HEK293T (cell line): ENCODE measurements at places on chromosomes 16 and 17.

DNA sequence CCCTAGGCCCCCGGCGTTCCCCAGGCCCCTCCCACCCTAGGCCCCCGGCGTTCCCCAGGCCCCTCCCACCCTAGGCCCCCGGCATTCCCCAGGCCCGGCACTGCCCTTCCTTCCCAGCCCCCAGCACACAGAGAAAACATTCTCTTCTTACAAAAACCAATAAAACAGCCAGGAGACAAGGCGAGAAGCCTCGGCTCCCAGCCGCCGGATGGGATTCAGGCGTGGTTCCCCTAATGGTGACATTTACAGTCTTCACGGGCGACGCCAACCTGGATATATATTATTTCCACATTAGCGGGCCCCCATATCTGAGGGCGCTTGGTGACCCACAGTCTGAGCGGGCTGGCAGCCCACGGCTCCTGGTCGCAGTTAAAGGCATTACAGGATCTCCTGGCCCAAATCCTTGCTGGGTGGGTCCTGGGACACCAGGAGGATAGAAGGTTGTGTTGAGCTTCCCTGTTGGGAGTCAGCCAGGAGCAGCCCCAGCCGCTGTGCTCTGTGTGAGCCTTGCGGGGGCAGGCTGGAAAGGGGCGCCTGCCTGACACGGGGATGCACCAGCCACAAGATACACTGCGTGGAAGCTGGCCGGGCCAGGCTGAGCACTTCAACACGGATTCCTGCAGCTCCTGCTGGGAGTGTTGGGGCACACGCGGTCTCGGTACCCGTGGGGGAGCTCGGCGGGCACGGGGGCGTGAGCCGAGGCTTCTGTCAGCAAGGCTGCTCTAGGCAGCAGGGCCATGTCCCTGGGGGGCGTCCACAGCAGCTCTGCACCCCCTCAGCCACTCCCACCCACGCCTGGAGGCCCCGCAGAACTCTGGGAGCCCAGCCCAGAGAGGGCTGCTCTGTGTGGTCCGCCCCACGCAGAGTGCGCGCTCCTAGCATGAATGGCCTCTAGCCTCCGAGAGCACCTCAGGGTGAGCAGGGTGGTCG lies 83.7 kb downstream of the LMF1 start:
- peak; percentile 55 for DNase-seq

DNA sequence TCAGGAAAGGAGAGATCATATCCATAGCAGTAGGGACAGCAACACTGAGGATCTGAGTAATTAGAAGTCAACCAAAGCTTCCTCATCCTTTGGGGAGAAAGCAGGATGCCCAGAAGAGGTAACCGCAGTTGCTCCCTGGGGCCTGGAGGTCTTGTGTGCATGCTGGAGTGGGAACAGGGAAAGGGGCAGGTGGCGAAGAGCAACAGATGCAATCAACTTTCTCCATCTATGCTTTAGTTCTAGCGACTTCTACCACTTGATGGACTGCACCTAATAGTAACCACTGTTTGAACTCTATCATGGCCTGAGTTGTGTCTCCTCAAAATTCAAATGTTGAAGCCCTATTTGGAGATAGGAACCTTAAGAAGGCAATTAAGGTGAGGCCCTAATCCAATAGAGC lies 503.8 kb downstream of the NPIPA7 start:
- DNase-seq, result no peak

DNA sequence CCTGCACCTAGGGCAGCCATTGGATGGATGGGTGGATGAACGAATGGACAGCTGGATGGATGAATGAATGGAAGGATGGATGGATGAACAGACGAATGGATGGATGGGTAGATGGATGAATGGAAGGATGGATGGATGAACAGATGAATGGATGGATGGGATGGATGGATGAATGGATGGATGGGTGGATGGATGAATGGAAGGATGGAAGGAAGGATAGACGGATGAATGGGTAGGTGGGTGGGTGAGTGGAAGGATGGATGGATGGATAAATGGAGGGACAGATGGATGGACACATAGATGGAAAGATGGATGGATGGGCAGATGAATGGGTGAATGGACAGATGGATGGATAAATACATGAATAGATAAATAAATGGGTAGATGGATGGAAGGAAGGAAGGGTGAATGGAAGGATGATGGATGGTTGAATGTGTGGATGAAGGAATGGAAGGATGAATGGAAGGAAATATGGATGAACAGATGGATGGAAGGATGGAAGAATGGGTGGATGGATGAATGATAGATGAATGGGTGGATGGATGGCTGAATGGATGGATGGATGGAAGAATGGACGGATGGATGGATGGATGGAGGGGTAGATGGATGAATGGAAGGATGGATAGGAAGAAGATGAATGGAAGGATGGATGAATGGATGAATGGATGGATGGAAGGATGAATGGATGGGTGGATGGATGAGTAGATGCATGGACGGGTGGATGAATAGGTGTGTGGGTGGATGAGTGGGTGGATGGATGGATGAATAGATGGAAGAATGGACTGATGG lies 15.4 kb downstream of the SRL start:
- no peak for DNase-seq

GRCh38 chr16:53872248-53873221 lies 168.6 kb downstream of the FTO start:
- DNase-seq, result no peak

DNA sequence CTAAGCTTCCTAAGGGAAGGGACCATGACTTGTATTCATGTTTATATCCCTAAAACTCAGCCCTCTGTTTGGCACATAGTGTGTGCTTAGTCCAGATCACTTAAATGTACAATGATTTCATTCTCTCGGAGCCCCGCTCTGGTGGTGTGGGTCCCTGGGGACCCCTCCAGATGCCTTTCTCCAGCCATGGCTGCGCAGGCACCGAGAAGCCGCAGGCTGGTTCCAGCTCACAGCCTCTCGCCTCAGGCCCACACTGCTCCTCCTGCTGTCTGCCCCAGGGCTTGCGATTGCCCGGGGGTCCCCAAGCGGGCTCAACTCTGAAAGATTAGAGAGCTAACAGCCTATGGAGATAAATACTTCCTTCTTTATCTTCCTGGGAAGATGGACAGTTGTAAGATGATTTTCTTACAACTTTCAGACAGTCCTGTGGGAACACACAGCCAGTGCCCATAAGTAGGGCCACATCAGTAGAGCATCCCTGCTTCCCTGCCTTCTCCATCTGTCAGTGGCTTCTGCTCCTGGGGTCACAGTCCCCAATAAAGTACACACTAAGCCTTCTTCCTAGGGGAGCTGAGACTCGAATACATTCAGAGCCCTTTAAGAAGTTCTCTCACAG lies 66.2 kb downstream of the CENPV start:
- DNase-seq, result no peak

DNA sequence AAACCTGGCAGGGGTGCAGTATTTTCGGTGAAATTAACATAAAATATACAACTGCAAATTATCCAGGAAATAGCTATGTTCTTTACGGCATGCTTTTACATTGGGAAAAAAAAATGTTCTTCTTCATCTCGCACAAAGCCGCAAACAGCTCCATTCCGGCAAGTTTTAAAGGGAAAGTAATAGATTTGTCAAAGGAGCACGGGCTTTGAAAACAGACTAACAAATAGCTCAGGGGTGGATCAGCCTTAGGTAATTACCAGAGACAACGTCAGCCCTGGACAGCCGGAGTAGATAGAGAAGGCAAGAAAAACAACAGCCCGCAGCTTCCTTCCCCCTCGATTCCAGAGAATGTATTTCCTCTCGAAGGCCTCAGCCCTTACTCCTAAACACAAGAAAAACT lies 222.5 kb downstream of the C16orf78 start:
- DNase-seq, result no peak

DNA sequence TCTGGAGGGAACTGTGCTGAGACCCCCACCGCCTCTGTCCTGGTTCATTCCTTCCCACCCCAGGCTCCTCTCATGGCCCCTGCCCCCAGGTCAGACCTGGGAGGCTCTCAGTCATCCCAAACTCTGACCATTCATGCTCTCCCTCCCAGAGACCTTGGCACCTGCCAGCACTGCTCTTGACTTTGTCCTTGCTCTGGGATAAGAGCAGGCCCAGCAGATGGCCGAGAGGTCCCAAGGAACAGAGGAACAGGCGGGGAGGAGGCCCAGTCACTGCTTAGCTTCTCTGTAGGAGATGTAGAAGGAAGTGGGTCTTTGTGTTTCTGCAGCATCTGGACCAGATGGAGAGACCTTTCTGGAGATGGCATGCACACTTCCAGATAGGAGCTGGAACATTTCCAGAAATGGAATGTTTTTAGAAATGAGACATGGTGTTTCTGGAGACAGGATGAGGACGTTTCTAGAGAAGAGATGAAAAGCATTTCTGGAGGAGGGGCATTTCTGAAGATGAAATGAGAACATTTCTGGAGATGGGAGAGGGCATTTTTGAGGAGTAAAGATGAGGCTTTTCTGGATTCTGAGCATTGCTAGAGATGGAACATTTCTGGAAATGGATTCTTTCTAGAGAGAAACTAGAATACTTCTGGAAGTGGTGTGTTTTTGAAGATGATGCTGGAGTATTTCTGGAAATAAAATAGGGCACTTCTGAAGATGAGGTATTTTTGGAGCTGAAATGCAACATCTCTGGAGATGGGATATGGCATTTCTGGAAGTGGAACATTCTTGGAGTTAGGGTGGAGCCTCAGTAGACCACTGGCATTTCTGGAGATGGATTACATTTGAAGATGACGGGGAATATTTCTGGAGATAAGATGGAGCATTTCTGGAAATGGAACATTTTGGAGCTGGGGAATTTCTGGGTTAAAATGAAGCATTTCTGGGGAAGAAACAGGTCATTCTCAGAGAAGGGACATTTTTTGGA lies 55.2 kb downstream of the RAI1 start:
- no peak for DNase-seq

DNA sequence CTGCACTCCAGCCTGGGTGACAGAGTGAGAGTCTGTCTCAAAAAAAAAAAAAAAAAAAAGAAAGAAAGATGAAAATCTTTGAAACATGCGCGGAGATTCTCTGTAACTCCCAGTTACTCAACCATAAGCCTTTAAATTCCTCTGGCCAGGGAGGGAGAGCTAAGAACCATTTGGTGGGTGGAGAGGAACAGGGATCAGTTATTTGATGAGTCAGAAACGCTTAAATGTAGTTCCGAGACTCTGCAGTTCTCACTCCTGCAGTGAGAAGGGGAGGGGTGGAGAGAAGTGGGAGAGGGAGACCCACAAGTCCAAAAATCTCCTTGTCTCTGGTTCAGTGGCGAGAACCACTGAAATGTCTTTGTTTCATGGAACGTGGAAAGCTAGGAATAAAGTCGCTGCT lies 266.7 kb downstream of the SOX9 start:
- no peak for DNase-seq

DNA sequence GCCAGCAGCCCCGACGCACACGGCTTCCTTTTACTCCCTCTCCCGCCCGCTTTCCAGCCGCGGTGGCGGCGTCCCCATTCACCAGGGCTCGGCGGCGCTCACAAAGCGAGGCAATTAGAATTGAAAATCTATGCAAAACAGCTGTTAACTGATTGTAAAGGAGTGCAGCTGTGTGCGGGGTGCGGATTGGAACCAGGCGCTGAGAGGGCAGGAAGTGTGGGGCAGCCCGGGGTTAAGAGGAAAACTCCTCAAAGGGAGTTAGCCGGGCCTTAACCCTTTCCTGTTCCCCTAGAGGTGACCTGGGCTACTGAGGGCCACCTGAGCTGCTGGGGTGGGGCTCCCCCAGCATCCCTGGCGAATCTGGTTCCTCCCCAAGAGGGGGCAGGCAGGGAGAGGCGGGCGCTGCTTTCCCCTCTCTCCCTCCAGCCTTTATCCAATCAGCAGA lies 5.8 kb upstream of the GSE1 start:
- no peak for DNase-seq

DNA sequence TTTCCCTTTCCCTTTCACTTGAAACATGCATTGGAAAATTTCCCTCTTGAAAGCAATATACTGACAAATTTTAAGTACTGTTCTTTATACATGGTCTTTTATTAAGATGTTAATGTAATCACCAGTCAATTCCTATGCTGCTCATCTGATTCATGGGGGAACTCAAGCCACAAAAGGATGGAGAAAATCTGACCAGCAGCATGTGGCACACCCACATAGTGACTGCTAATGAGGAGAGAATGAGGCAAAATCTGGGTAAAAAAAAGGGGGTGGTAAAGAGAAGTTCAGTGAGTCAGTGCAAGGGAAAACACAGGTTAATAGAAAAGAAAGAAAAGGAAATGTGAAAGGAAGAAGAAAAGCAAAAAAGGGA lies 11.3 kb downstream of the RFFL start:
- DNase-seq, result no peak

- peak; percentile 65 for DNase-seq
These were observed 17.3 kb upstream of the WFDC1 start for GRCh38 chr16:84277244-84277823.

- peak; percentile 12 for DNase-seq
These were observed 858 bp downstream of the NUBP1 start for GRCh38 chr16:10744370-10745030.

DNA sequence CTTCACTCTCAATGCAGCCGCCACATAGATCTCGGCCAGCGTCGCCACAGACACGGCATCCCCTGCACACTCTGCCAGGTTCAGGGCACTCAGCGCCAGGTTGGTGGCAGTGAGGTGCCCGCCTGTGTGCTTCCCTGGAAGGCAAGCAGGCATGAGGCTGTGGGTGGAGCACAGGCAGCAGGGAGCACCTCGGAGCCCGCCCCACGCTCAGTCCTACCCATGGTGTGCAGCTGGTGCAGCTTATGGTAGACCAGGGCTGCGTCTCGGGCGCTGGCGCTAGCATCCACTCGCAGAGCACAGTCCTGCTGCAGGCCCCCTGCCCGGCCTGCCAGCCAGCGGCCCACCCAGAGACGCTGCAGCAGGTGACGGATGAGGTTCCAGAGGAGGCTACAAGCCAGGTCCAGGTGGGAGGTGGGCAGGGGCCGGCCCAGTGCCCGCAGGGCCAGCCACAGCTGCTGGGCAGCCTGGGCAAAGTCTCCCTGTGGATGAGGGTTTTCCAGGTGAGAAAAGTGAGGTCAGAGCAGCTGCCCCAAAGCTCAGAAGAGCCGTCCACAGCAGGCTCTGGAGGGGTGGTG lies 20.5 kb downstream of the SREBF1 start:
- no peak for DNase-seq

DNA sequence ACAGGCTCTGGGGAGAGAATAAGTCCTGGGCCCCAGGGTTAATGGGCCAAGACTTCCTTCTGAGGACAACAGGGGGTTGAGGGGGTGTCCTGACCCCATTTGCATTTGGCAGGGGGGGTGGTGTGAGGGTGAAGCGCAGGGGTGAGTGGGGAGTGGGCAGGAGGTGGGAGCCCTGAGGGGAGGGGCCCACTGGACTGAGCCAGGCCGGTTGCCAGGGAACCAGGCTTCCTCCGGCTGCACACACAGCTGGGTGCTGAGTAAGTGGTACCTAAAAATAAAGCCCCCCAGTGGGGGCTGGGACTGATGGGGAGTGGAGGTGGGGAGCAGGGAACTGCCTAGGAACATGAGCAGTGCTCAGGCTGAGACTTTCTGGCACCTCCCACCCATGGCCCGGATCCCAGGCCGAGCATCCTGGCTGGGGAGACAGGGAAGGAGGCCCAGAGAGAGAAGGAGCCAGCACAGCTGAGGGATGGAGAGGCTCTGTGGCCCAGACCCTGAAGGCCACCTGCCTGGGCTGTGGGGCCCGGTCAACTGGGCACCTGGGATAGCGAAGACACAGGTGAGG lies 7.5 kb upstream of the RASD1 start:
- no peak for DNase-seq

- no peak for DNase-seq
These were observed 26.9 kb downstream of the ADCY7 start for GRCh38 chr16:50293041-50293783.
